NCI-H187 treated with DMSO at 0.1 percent for 48 hours (cell line): ENCODE measurements at places on chromosomes 2 and 18.

DNA sequence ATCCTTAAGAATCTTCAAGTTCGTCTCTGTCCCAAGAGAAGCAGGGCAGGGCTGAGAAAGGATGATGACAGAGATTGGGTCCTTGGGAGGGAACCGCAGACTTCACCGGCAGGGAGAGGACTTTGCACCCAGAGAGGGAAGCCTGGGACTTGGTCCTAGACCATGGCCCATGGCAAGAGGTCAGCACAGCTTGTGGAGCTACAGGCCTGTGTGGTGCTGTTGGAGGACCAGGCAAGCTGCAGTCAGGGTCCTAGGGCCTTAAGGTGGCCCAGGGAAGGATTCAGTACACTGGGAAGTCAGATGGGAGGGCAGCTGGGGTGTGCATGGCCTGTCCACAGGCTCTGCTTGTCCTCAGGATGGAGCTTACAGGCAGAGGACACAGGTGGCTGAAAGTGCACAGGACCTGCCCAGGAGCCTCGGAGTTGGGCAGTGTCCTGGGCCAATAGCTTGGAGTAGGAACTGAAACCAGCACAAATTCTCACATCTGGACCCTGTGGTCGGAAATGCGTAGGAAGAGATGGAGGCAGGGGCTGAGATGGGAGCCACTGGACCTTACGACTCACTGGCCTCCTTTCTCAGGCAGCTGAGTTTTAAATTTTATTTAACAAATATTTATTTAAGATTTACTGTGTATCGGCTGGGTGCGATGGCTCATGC, 56.4 kb upstream of the TCF7L1 start:
- DNase-seq: no peak

- DNase-seq: no peak
These were observed 37.8 kb downstream of the ATP6V1C2 start for GRCh38 chr2:10759151-10759714.

GRCh38 chr18:26406854-26407517, 141.4 kb downstream of the KCTD1 start:
- no peak for DNase-seq

DNA sequence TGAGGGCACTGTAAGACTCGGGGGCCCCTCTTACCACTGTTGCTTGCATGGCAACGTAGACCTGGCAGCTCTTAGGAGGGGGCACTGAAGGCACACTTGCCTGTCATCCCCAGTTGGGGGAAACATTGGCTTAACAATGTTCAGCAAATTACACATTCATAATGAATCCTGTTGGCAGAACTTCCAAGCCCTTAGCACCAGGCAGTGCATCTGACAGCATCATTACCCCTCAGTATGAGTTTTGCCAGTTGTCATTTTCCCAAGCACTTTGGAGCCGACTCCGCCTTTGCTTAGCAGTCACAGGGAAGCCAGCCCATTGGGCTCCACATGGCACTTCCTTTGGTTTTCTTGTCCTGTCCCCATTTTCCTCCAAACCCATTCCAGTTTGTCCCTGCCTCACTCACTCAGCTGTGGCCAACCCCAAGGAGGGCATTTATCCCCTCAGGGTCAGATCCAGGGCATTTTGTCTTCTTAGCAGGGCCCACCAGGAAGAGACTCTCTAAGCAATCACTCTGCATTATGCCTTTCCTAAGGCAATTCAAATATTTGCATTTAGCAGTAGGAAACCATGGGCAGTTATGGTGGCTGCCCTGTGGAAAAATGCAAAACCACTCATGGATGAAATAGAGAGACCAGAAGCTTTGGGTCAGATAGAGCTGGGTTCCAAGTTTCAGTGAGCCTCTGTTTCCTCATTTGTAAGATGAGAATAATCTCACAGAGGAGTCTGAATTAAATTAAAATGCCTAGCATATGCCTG, 73.9 kb downstream of the VSNL1 start:
- no peak for DNase-seq

DNA sequence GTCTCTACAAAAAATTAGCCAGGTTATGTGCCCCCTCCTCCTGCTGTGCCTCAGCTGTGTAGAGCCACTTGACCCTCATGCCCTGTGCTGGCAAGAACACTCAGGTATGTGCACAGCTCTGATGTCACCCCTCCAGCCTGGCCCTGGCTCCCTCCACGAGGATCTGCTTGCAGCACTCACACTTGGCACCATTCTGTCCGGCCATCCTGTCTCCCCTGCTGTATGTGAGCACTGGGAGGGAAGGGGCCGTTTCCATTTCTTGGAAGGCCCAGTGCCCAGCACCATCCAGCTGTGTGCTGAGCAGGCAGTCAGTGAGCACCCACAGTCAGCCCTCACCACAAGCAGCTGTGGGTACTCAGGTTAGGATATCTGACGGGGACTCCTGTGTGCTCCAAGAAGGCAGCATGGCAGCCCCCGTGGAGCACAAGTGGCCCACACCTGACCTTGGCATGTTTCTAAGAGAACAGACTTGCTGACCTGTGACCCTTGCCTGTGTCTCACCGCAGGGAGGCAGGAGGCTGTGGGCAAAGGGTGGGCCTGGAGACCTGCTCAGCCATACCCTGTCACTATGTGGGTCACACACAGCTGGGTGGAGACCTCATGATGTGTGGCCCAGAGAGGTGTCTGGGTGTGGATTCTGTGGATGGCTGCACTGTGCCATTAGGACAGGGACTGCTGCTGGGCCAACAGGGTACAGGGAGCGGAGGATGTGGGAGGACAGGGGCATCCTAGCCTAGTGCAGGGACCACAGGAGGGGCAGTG, 31.5 kb downstream of the USP34 start:
- no peak for DNase-seq

DNA sequence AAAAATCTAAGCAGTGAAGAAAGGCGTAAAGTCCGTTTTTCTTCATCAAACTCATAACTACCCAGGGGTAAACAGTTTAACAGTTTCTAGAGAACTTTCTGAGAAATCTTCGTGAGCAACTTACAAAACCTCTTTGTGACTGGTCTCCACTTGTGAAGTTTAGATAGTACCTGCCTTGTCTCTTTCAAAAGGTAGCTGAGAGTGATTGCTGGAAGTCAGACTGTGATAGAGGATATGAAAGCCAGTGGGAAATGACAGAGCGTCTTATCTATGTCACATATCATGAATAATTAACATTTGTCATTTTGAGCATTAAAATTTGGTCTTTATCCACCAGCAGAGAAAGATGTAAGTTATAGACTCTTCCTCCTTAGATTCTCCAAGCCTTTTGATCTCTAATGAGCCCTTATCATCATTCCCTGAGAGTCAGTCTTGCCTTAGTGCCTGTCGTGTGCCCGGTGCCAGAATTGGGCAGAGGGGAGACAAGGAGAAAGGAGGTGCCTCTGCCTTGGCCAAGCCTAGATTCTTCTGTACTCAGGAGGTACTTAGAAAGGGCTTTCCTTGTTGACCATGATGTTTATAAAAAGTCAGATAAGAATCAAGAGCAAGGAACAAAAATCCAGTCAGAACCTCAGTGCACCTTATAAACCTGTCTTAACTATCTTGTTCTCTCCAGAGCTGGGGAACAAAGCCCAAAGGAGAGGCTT, 205.1 kb upstream of the EPAS1 start:
- DNase-seq: no peak

DNA sequence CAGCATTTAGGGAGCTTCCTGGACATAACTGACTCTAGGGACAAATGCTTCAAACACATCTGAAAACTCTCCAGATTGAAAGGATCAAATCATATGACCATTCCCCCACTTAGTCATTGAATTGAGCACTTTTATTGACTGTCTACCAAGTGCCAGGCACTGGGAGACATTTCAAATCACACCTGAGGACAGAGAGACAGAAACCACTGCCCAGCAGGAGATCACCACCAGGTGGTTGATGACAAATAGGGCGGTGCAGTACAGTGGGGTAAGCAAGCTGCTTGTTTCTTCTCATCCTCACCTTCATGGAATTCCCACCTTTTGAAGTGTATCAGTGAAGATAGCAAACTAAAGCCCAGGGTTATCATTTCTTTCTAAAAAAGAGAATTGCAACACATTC, 19.0 kb upstream of the CXCR4 start:
- DNase-seq: peak; percentile 29

DNA sequence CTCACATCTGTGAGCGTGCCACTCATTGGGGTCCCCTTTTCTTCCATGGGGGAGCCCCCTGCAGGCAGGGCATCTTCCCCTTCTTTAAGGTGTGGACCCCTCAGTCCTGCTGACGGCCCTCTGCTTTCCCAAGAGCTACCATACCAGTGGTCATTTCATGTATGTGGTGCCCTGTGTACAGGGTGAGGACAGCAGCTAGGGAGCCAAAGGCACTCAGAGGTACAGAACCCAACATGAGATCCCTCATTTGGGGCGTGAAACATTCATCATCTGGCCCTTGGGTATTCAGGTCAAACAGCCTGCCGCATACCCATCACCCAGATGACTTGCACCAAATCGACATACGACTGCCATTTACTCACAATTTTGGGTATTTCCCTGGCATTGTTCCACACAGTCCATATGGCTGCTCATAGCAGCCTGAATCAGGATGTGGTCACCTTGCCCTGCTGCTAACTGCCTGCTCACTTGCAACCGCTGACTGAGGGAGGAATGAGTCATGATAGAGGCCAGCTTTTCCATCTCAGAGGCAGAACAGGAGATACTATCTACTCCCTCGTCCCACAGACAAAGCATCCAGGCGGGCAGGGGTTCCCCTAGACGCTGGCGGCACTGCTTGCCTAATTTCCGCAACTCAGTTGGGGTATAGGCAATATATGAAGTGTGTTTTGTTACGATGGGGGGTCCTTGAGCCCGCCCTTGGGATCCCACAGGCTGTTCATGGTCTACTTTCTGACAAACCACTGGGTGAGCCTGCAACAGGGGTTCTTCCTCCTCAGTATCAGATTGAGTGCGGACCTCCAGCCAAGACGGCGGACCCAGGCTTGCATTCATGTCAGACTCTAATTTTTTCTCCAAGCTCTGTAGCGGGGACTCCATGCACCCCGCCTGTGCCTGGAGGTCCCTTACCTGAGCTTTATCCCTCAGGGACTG, 228.6 kb downstream of the SATB2 start:
- no peak for DNase-seq

GRCh38 chr18:34947711-34948125, 93.5 kb upstream of the MAPRE2 start:
- DNase-seq: no peak

- DNase-seq: no peak
These were observed 18.1 kb upstream of the SNTG2 start for GRCh38 chr2:932320-933115.

DNA sequence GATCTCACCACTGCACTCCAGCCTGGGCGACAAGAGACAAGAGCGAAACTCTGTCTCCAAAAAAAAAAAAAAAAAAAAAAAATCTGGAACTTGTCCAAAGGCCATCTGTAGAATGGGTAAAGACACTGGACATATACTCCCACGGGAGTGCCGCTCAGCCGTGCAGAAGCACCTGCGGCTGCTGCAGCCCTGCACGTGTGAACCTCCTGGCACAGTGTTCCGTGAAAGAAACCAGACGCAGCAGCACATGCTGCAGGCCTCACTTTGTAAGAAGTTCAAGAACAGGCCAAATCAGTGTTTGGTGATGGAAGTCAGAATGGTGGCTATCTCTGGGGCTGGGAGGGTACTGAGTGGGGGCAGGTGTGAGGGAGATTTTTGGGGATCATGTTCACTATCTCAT, 6.5 kb downstream of the CHRND start:
- no peak for DNase-seq

DNA sequence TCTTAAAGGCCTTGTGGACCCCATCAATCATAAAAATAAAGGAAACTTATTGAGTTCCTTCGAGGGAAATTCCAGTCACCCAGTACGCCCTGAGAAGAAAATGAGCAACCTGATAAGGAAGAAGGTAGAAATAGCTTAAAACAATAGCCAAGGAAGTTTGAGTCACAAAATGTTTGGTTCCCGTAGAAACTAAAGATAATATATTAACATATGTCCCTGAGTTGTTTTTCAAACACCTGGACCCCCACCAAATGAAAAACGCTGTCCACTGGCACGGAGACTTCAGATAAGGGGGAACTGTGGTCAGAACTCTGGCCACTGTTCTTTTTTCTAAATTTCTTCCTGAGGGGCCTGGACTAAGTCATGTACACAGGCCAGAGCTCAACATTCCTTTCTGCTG, 669.1 kb downstream of the ADCYAP1 start:
- DNase-seq: no peak

GRCh38 chr18:54250846-54251261, 18.5 kb upstream of the POLI start:
- no peak for DNase-seq

DNA sequence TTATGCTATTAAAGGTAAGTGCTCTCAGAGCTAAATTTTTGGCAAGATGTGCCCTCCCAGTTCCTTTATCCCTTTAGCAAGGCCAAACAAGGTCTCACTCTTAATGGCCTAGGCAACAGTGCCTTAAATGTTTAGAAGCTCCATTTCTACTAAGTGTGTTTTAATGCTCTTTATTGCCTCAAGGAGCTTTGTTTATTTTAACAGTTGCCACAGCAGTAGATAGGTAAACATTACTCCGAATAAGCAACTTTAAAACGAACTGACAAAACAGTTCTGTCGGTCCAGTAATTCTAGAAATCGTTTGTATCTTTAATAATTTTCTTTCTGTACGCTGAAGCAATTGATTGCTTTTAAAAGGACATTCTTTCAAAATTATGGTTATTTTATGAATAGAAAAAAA, 74.5 kb downstream of the PIEZO2 start:
- peak; percentile 34 for DNase-seq

GRCh38 chr2:203637471-203638167, 68.8 kb upstream of the CD28 start:
- DNase-seq: no peak

GRCh38 chr2:222269132-222269531, 29.7 kb downstream of the PAX3 start:
- DNase-seq: no peak

- no peak for DNase-seq
These were observed 198.2 kb downstream of the NDUFA10 start for GRCh38 chr2:239826786-239827522.

- no peak for DNase-seq
These were observed 4.7 kb downstream of the WDR54 start for GRCh38 chr2:74426181-74426758.

GRCh38 chr18:44548291-44549221, 132.1 kb upstream of the SETBP1 start:
- DNase-seq: no peak

- no peak for DNase-seq
These were observed 330.3 kb upstream of the THUMPD2 start for GRCh38 chr2:40109381-40109780.

- DNase-seq: no peak
These were observed 1240.8 kb upstream of the CRIM1 start for GRCh38 chr2:35114765-35115164.
